Hepatic stellate cell (primary cell): ENCODE measurements at places on chromosomes 6 and 20.

DNA sequence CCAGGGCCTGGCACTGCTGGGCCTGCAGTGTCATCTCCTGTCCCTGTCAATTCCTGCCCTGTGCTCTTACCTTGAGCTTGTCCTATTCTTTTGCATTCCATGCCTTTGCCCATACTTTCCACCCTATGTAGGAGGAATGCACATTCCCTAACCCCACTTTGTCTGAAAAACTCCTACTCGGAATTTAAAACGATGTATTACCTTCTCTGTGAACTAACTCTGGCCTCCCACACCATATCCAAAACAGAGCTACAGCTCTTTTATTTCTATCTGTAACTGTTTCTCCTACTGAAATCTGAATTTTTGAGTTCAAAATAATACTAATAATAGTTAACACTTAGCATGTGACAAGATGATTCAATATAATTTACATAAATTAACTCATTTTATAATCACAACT lies 353.7 kb downstream of the FRK start:
- DNase-seq: no peak

GRCh38 chr6:80287607-80288006 lies 181.1 kb downstream of the BCKDHB start:
- no peak for DNase-seq

- DNase-seq: no peak
Measured at GRCh38 chr20:21501184-21501583, 12.7 kb downstream of the NKX2-2 start.

DNA sequence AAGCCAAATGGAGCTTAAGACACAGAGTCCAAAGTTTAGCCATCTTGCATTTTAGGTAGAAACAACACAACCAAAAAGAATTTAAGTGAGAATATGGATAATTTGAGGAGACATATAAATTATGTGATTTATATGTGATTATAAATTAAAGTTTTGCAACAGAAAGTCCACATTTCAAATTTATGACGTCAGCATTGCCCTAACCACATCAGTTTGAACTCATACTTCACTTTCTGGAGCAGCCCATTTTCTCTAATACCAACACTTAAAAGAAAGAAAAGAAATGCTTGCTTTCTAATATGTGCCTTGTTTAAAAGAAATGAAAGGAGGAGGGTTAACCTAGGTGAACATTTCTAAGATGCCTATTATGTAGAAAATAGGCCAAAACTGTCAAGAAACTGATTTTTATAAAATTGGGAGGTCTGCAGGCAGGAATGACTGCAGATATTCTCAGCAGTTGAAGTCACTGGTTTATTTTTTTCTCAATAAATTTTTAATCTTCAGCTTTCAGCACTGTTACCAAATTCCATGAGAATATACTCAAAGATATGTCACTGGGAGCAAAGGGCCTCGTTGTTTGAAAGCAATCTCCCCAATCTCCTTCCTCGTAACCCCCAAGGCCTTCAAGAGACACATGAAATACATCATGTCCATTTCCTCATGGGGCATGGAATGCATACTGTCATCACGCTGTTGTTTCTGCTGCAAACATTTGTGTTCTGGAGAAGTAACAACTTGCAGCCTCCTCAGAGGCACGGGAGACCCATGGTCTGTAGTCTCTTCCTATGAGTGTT lies 137.8 kb downstream of the SOD2 start:
- DNase-seq: no peak

DNA sequence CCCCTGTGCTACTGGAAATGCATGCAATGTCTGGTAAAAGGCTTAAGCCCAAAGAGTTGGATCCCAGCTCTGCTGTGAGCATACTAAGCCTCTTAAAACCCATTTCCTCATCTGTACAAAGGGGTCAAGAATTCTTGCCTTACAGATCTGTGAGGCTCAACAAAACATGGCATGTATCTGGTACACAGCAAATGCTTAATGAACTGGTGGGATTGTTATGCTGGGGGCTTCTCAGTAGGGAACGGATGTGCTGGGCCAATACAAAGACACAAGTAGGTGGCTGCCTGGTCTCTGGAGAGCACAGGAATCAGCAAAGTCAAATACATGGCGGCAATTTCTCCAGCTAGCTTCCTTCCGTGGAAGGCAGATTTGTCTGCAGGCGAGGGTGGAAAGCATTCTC lies 62.3 kb downstream of the LAMP5 start:
- DNase-seq: no peak

DNA sequence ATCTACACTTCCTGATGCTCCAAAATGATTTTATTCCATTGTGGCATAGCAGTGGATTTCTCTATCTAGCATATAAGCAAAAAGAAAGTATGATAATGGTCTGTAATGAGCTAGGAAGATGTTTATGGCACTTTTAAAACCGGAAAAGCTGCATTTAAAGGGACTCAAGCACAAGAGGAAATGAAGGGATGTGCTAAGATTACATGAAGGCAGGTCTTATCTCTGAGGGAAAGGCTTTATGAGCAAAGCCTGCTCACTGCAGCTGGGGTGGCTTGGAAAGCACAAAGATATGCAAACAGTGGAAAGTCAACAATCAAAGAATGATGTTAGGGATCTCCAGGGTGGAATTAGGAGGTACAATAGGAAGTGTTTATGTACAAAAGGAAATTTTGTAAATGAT lies 138.2 kb downstream of the TENT5A start:
- no peak for DNase-seq

DNA sequence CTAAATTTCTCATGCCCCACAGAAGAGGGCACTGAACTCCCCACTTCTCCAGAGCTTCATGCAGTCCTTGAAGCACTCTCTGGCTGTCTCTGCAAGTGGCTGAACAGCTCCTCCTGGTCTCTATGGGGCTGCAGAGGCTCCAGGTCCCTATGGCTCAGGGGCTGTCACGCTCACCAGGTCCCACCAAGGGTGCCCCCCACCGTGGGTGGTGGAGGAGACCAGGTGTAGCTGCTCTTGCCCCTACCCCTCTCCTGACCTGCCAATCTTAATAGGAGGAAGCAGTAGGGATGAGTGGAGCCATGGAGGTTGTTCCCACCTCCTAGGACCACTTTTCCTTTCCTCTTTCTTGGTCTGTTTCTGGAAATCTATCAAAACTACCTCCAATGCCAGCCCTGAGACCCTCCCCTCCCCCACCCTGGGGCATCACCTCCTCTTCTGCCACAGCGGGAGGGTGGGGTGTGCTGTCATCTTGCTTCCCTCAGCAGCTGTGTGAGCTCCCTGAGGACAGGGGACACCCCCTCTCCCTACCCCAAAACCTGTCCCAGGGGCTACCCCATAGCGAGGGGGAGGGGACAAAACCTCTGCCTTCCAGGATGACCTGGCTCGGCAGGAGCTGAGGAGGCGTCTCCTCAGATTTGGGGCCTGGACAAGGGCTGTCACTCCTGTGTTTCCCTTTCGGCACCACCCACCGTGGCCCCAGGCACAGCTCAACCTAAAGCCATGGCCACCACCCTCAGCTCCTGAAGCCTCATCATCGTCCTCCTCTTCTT lies 12.0 kb upstream of the RAET1E start:
- no peak for DNase-seq

DNA sequence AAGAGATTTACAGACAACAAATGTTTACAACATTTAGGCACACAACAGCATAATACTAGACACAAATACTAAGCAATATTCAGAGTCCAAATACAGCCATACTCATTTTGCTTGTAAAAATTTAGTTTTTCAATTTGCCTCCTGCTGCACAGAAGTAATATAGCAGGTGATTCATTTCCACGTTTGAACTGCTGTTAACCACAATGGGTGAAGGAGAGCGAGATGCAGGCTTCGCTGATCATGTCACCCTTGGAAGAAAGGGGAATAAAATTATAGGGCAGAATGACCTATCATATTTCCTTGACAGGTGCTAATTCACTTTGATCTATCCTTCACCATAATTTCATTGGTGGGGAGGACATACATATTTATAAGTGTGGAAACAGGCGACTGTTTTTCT lies 643.8 kb upstream of the AGPAT4 start:
- DNase-seq: no peak

DNA sequence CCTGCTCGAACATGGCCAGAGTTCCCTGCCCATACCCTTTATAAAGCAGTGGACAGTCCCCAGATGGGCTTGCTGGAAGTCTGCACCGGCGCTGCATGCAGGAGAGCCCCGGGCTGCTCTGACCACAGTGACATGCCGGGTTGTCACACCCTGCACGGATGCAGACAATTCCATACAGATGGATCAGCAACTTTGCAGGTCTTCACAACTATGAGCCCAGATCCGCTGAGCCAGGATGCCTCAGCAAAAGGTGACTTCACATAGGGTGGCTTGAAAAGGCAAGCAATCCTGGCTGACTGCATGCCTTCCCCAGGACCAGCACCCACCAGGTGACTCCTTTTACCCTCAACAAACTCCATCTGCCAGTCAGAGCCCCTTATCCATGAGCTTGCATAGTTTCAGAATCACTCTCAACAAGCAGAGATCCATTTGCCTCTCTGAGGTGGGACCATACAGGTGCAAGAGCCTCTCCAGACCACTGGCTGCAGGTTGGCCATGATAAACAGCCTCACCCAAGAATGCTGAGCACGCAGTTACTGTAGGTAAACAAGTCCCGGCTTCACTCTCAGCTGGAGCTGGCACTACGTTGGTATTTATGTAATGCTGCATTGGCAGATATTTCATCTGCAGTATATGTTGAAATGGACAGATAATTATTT lies 183.0 kb upstream of the QKI start:
- DNase-seq: no peak

- no peak for DNase-seq
Measured at GRCh38 chr6:118283766-118284165, 264.3 kb upstream of the PLN start.

GRCh38 chr6:12645941-12646340 lies 70.6 kb upstream of the PHACTR1 start:
- no peak for DNase-seq

- DNase-seq: no peak
Measured at GRCh38 chr20:6693178-6693807, 74.2 kb upstream of the BMP2 start.

GRCh38 chr6:56520218-56520617 lies 122.5 kb downstream of the DST start:
- DNase-seq: no peak

GRCh38 chr6:105921781-105922180 lies 164.4 kb upstream of the PRDM1 start:
- no peak for DNase-seq

GRCh38 chr6:88730611-88731011 lies 232.8 kb downstream of the RNGTT start:
- DNase-seq: peak; percentile 5

DNA sequence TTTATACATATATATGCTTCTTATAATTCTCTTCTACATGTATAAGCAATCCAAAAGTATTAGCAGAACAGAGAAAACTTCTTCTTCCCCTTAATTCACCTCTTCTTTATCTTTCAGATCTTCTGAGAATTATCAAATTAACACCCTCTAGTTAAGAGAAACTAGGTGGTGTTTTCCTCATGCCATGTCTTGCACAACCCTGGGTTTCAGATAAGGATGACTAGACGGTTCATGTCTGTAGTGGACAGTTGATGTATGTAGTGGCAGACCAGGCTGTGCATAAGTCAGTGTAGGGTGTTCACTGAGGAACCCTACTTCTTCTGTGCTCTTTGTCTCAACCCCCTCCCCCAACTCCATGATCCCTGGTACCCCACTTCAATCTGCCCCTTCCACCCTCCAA lies 187.3 kb downstream of the SAMD5 start:
- no peak for DNase-seq

DNA sequence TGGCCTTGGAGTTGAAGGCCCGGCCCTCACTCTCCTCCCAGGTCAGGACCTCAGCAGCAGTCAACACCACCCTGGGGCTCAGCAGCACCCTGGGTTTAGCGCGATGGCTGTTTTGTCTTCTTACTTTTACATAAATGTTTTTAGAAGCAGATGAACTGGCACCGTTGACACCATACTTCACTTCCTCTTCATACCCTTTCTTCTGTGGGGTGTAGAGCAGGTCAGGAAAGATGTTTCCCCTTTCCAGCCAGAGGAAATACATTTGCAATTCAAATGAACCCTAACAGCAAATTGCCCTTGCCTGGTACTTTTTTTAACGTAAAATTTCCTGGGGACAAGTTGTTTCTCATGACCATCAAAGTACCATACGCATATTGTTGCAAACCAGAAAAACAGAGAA lies 54.7 kb upstream of the SNX9 start:
- no peak for DNase-seq

DNA sequence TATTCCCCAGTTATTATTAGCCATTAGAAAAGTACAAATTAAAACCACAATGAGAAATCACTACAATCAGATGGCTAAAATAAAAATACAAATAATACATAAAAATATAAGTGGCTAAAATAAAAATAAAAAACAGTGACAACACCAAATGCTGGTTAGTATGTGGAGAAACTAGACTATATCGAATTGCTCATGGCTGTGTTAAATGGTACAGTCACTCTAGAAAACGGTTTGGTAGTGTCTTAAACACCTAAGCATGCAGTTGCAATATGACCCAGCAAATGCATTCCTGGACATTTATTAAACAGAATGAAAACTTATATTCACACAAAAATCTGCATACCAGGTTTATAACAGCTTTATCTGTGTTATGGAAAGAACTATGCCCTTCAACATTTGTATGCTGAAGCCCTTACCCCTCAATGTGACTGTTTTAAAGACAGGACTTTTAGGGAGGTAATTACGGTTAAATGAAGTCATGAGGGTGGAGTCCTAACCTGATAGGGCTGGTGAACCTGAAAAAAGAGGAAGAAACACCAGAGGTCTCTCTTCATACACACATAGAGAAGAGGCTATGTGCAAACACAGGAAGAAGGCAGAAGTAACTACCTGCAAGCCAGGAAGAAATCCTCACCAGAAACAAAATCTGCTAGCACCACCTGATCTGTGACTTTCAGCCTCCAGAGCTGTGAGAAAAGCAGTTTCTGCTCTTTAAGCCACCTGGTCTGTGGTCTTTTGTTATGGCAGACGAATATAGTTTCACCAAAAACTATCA lies 84.9 kb downstream of the ASCC3 start:
- no peak for DNase-seq

DNA sequence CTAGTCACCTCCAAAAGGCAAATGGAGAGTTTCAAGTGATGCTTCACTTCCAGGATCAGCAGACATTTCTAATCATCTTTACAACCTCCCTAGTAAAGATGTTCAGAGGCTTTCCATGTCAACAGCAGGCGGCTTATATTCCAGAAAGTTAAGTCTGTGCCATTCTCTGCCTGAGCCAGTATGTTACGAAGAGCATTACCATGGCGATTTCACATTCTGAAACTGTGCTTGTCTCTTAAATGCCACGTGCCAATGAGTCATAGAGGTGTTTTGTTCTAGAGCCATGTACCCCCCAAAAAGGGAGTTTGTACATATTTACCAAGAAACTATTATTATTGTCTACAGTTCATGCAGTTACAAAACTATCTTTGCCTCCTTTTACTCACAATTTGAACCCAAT lies 319.5 kb downstream of the FOXA2 start:
- no peak for DNase-seq

GRCh38 chr6:18835976-18836375 lies 448.8 kb downstream of the RNF144B start:
- no peak for DNase-seq

DNA sequence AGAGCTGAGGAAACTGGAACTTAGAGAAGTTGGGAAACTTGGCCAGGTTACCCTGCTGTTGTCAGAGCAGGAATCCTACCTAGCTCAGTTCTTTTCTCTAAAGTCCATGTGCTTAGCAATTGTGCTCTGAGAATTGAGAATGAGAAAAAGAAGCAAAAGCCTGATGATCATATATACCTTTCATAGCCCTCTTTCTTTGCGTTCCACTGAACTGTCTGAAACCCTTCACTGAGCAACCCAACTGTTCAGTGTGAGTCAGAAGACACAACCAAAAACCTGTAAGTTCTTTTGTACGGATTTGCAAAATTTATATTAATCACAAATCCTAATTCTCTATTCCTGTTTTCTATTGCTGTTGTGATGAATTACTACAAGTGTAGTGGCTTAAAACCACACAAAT lies 80.6 kb downstream of the PHF3 start:
- no peak for DNase-seq

- DNase-seq: no peak
Measured at GRCh38 chr20:33370291-33370690, 31.0 kb downstream of the CDK5RAP1 start.
